ENCODE measurements at places on chromosomes 1 and 21.

DNA sequence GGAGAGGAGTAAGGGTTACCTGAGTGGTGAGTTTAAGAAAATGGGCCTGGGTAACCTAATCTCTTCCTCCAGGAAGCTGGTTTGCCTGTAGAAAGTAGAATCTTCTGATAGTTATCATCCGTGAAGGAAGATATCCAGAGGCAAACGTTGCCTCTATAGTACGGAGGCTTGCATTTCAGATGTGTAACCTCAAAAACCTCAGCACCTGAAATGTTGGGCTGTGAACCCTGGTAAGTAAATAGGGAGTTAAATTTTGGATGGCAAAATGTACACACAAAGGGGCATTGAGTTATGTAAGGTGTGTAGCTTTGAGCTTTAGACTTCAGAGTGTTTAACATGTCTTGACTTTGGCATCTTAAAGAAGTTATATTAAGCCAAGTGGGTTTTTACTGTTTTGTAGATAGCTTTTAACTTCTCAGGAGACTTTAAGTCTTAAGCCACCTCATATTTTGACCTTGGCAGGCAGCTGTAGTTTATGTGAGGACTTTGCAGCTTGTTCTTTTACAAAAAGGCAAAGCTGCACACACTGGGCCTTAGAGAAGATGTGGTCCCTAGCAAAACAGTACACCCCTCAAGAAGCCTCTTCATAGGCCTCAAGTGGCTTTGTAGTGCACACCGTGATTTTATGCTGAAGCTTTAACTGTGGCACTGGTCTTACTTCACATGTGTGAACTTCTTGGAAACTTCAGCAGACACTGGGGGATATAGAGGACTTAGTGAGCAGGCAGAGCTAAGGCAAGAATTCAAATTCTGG, 83.4 kb downstream of the SNRPE start:
- no peak for DNase-seq

- no peak for DNase-seq
Observed at GRCh38 chr1:234476172-234476571, 2.8 kb downstream of the TARBP1 start.

GRCh38 chr1:7516341-7516740, 254.8 kb upstream of the VAMP3 start:
- no peak for DNase-seq

- no peak for DNase-seq
Observed at GRCh38 chr1:167668108-167668507, 38.1 kb downstream of the RCSD1 start.

GRCh38 chr1:45305231-45305630, 21.5 kb upstream of the HPDL start:
- DNase-seq, result no peak

DNA sequence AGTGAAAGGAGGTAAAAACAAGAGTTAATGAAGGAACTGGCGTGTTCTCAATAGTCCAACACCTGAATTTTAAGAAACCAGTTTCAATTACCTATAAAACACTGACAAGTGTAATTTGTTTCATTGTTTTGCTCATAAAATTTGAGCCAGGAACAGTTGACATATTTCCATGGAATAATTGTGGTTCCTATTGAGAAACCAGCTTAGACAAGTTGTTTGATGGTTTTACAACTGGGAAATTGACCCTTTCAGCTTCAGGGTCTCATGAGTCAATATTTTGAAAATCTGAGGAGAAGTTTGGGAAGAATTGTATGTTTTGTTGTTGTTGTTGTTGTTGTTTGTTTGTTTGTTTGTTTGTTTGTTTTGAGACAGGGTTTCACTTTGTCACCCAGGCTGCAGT, 69.1 kb upstream of the GADD45A start:
- no peak for DNase-seq

DNA sequence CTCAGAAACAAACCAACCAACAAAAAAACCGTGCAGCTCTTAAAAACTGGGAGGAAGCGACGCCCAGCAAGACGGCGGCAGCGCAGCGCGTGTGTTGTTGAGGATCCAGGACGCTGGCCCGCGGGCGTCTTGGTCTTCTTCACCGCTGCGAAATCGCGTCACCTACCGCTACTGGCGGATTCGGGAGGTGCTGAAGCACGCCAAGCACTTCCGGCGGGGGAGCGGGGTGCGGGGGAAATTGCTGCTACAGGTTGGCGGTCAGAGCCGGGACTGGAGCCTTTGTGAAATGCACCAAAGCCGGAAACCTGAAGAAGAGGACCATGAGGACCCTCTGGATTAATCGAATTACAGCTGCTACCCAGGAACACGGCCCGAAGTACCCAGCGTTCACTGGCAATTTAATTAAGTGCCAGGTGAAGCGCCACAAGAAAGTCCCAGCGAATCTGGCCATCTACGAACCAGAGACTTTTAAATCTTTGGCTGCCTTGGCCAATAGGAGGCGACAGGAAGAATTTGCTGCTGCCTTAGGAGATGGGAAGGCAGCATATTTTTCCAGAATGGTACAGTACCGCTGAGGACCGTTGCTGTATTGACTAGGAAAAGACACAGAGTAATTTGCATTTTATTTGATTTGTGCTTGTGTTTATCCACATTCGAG, 11.9 kb upstream of the RIPPLY3 start:
- DNase-seq, result no peak

DNA sequence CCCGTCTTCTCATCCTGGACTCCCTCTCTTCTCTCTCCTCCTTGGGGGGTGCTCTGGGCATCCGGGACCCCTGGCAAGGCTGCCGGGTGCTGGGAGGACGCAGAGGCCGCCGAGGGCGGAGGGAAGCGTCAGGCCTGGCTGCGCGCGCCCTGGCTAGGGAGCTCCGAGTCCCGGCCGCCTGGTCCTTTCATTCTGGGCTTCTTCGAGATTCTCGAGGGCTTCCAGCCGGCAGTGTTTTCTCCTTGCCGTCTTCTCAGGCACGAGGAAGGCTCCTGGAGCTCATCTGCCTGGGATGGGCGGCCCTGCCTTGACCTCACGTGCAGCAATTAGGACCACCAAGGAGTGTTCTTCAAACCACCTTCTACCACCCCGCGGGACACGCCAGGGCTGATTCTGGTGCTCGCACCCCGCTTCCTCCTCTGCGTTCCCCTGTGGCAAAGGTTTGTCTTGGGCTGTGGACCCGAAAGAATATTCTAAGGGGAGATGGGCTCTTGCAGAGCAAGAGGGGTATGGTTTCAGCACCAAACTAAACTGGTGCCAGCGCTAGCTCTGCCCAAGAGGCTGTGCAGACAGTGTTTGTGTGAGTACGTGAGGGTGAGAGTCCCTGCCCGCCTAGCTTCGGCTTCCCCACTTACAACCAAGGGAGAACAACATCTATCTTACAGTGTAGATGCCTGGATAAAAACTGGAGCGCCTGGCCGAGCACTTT, 36.5 kb downstream of the PIK3CD start:
- no peak for DNase-seq

GRCh38 chr1:29743931-29744330, 507.6 kb downstream of the PTPRU start:
- DNase-seq, result no peak

DNA sequence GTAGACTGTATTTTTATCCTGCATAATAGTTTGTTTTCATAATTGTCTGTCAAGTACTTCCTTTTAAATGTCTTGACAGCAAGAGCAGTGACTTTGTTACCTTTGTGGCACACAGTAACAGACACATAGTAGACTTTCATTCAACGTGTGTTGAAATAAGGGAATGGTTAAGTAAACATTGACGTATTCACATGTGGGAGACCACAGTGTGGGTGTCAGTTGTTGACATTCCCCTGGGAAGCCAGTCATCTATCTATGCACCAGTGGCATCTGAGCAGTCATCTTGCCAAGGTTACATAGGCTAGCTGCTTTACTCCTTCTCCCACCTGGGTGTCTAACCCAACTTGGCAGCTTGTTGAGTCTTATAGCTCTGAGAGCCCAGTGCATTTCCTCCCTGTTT, 1.4 kb upstream of the NUP133 start:
- DNase-seq, result no peak

DNA sequence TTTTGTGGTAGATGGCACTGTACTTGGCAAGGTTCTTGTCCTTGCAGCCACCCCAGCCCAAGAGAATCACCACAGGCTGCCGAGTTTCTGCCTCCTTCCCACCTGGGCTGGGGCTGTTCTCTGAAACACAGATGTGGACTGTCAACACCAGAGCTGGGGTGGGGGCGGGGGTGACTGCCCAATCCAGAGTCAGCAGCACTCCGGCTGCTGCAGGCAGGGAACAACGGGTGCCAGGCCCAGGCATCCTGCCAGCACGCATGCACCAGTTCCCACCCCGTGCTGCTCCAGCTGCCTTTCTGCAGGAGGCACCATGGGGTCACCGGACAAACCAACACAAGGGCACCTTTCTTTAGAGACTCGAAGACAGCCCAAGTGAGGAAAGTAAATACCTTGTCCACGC, 14.1 kb downstream of the TMEM53 start:
- peak; percentile 92 for DNase-seq

Measured in head of caudate nucleus (tissue), 42 donors.